Hematopoietic multipotent progenitor cell treated with erythropoietin and hydrocortisone succinate and interleukin-3 and kit ligand, for 17 days (in vitro differentiated cells): ENCODE measurements at places on chromosomes 2 and 18.

GRCh38 chr2:38473333-38474005, 96.4 kb upstream of the ATL2 start:
- DNase-seq = no peak

- DNase-seq = no peak
Measured at GRCh38 chr18:68769461-68769860, 28.4 kb upstream of the CCDC102B start.

- no peak for DNase-seq
Measured at GRCh38 chr2:239751679-239752355, 273.3 kb downstream of the NDUFA10 start.

- DNase-seq = peak; percentile 76
Measured at GRCh38 chr2:96509114-96509846, 4.1 kb upstream of the NEURL3 start.

- DNase-seq = no peak
Measured at GRCh38 chr2:169386722-169387121, 24.4 kb upstream of the LRP2 start.
